Stimulated activated CD4-positive, alpha-beta T cell treated with anti-CD3 and anti-CD28 coated beads, Interleukin-4, amount 100 ng/mL, for 24 hours (primary cell): ENCODE measurements at places on chromosomes 11 and 22.
A peak's percentile ranks its signal among the peaks of the same experiment; 100 is the strongest.

DNA sequence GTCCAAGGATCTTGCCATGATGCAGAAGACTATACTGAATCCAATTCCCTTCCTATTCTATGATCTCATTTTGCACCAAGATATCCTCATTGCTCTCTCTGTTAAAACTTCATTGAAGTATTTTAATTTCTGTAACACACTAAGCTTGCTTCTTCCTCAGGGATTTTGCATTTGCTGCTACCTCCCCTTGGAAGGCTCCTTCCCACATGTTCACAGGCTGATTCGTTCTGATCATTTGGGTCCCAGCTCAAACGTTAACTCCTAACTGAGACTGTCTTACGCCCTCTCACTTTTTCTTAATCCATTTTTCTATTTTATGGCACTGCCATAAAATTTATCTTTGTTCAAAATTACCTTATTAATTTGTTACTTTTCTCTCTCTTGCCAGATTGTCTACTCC lies 713.0 kb upstream of the LRRC4C start:
- DNase-seq, result no peak

GRCh38 chr11:23473782-23474181 lies 613.5 kb upstream of the CCDC179 start:
- DNase-seq, result no peak

- DNase-seq, result peak; percentile 32
Observed at GRCh38 chr11:116224154-116224888, 548.5 kb downstream of the BUD13 start.

GRCh38 chr22:30313527-30314363 lies 13.0 kb downstream of the TBC1D10A start:
- no peak for DNase-seq

- DNase-seq, result no peak
Observed at GRCh38 chr22:46230262-46230901, 19.7 kb downstream of the CDPF1 start.

GRCh38 chr11:76601724-76602123 lies 68.8 kb downstream of the LRRC32 start:
- DNase-seq, result no peak

DNA sequence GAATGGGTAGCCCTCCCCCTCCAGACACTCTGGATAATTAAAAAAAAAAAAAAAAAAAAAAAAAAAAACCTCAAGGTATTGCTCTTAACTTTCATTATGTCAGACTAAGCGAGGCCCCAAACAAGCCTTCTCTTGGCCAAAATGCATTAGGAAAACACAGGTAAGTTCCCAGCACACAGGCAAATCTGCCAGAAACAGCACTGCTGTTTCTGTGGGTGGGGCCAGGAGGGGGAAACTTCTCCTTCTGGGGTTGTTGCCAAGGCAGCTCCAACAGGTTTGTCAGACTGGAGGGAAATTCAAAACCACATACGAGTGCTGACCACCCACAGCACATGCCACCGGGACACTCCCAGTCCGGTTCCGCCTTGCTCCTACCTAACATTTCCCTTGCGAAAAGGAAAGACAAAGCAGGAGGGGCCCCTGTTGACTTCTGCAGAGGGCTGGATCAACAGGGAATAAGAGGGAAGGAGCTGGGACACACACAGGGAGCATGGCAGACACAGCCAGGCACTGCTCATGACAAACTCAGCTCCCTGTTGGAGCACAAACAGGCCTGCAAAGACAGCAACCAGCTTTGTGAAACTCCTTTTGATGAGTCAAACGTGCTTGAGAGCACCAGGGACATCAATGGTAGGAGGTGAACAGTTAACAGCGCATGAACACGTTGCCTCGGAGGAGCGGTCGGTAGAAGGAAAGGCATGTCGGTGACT lies 55.0 kb downstream of the MYH9 start:
- DNase-seq, result peak; percentile 79

DNA sequence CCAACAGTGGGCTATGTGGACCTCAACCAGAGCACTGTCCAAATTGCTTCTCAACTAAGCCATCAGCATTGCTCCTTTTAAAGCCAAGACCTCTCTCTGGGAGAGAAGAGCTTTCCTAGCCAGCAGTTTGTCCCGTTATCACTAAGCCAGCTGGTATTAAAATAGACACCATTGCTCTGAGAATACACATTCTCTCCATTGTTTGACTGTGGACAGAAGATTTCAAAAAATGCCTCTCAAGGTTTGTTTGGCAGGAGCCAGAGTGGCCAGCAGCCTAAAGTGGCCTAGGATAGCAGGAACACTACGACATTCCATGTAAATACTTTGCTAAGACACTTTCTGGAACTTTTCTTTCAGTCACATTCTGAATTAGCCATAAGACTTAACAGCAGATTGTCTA lies 41.3 kb downstream of the EIF4ENIF1 start:
- DNase-seq, result no peak

DNA sequence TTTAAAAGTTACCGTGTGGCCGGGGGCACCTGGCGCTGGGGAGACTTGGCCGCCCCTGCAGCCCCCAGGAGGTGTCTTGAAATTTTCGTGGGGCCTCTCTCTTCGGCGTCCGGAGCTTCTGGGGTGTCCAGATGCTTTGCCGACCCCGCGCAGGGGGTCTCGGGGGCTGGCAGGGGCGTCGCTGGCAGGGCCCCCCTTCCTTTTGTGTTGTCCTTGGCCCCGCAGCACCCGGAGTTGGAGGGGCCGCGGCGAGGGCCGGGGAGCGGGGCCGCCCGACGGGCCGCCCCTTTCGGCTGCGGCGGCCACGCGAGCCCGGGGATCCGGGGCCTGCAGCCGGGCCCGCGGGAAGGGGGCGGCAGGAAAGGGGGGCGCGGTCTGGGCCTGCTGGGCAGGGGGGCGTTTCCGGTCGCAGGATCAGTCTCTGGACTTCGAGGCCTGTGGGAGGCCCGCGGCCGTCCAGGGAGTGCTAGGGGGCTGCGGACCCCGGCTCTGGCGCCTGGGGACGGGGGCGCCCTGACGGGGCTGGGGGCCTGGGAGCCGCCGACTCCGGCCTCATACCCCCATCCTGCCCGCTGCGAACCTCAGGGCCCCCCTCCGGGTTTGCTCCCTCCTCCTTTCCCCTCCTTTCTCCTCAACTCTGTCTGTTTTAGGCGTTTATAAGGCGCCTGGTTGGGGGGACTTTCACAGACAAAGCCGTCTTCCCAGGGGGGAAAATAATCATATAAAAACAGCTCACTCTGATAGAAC lies 869 bp downstream of the ZC3H7B start:
- no peak for DNase-seq
